ENCODE measurements at places on chromosomes 13 and 19. TPM values are rescaled to one million over a fixed set of nuclear protein-coding genes. Genes with fewer than 3 reads are reported as not detected.

Gene SLITRK1
- total RNA-seq, result 23.2 TPM

Gene GPR42
- not detected for total RNA-seq

DNA sequence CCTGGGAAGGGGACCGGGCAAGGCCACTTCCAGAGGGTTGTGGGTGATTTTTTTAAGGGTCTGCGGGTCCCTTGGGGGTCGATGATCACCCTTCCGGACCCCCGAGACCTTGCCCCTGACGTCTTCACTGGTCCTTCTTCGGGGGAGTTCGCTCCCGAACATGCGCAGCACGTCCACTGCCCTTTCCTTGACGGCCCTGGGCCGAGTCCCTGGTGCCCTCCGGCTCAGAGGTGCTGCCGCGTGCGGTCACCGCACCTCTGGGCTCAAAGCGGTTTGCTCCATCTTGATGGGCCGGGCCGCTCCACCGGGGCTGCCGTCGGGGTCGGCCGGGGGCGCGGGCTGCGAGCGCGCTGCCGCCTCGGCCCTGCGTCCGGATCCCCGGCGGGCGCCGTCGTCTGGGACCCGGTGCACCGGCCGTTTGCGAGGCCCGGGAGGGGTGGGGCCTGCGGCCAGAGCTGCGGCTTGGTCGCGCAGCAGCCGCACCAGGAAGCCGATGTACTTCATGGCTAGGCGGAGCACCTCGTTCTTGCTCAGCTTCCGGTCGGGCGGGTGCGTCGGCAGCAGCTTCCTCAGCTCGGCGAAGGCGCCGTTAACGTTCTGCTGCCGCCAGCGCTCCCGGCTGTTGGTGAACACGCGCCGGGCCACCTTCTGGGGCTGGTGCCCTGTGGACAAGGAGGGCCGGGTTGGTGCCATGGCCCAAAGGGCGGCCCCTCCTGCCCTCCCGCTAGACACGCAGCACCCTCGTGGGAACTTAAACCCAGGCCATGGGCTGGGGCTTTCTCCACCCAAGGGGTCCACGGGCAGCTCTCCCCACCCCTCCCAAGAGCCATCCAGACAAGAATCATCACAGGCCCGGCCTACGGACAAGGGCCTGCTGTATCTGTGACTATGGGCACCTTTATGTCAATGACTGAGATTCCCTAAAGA lies 3.3 kb downstream of the LYL1 start:
- peaks cover 30% of the 10 kb centered on the region for H3K4me1 ChIP-seq
- DNase-seq, result peak; percentile 50
- peak overlapping the region; percentile 87 for H3K27ac ChIP-seq
- peak overlapping the region; percentile 72 for H3K4me3 ChIP-seq
- peaks cover 9% of the 10 kb centered on the region for H3K27me3 ChIP-seq
- peaks cover 18% of the 10 kb centered on the region for H3K36me3 ChIP-seq

DNA sequence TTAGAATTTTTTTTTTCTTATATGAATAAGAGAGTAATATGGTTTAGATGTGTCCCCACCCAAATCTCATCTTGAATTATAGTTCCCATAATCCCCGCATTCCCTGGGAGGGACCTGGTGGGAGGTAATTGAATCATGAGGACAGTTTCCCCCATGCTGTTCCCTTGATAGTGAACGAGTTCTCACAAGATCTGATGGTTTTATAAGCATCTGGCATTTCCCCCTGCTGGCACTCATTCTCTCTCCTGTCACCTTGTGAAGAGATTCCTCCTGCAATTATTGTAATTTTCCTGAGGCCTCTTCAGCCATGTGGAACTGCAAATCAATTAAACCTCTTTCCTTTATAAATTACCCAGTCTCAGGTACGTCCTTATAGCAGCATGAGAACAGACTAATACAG lies 205.7 kb downstream of the MYO16 start:
- no peak overlapping the region for H3K27ac ChIP-seq
- H3K4me3 ChIP-seq, result no peak overlapping the region
- 0 out of 2 replicates have a peak, but pooled peaks cover 2% of the 10 kb centered on the region for H3K27me3 ChIP-seq
- DNase-seq, result no peak
- no peaks in the 10 kb centered on the region for H3K36me3 ChIP-seq
- H3K4me1 ChIP-seq, result peaks cover 13% of the 10 kb centered on the region

Gene OR4F17
- not detected for total RNA-seq

Gene IRGC
- not detected for total RNA-seq

DNA sequence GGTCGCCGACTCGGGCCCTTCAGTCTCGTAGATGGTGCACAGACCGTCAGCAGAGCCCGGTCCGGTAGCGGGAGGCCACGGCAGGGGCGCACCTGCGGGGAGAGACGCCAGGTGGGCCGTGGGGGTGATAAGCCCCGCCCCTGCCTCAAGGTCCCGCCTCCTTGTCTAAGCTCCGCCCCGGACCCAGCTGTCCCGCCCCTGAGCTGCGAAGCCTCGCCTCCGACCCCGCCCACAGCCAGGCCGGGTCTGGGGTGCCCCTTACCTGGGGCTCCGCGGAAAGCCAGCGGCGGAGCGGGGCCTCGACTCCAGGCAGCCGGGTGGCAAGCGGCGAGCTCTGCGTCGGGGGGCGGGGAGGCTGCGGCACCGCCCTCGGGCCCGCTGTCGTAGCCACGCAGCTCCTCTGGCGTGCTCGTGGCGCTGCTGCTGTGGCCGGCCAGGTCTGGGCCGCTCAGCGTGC lies 4.7 kb downstream of the PRR36 start:
- no peak overlapping the region for H3K27ac ChIP-seq
- DNase-seq, result no peak
- peaks cover 16% of the 10 kb centered on the region for H3K27me3 ChIP-seq
- H3K4me1 ChIP-seq, result peaks cover 11% of the 10 kb centered on the region
- H3K36me3 ChIP-seq, result no peaks in the 10 kb centered on the region

Gene PCP2
- total RNA-seq, result not detected

Gene CDC42EP5
- total RNA-seq, result 45.1 TPM

DNA sequence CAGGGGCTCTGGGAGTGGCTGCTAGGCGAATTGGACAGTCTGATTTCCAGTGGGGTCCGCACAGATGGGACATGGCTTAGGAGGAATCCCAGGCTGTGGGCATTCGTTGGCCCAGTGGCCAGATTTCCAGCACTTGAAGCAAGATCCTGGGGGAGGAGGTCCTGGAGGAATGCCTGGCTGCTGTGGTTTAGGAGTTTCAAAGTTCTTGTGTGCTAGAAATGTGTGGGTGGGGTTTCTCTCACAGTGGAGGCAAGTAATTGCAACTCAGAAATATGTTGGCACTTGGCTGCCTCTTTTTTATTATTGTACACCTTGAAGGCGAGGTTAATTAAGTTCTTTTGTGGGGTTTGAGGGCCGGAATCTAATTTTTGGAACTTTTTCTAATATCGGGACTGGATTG lies 17.1 kb downstream of the IGFL3 start:
- H3K4me3 ChIP-seq, result no peak overlapping the region
- H3K27ac ChIP-seq, result no peak overlapping the region
- no peaks in the 10 kb centered on the region for H3K36me3 ChIP-seq
- DNase-seq, result no peak
- peaks cover 7% of the 10 kb centered on the region for H3K27me3 ChIP-seq

DNA sequence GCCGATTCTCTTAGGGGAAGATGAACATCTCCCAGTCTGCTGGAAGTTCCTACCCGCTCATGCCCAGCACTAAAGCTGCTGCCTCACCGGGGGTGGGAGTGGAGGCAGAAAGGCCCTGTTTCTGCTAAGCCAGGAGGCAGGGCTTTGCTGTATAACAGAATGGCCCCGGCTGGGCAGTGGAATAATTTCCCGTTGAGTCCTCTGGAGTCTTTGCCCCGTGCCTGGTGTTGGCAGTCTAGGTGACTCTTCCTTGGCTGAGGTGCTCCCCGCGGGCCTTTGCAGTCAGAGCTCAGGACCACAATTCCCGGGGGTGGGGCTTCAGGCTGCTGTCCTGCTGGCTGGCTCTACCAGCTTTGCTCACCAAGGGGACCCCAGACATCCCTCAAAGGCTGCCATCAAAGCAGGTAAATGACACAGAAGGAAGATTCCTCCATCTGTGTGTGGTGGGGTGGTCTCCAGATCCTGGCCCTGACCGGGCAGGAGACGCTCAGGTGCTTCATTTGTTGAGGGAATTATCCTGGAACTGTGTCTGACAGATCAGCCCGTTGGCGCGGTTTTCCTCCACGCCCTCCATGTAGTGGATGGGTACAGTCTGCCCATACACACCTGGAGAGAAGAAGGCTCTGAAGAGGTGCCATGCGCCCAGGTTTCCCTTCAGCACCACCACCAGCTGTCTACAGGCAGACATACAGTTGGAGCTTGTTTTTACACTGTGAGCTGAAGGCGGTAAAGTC lies 209.9 kb downstream of the TEX29 start:
- H3K27me3 ChIP-seq, result no peaks in the 10 kb centered on the region
- H3K4me3 ChIP-seq, result no peak overlapping the region
- DNase-seq, result no peak
- H3K27ac ChIP-seq, result no peak overlapping the region

DNA sequence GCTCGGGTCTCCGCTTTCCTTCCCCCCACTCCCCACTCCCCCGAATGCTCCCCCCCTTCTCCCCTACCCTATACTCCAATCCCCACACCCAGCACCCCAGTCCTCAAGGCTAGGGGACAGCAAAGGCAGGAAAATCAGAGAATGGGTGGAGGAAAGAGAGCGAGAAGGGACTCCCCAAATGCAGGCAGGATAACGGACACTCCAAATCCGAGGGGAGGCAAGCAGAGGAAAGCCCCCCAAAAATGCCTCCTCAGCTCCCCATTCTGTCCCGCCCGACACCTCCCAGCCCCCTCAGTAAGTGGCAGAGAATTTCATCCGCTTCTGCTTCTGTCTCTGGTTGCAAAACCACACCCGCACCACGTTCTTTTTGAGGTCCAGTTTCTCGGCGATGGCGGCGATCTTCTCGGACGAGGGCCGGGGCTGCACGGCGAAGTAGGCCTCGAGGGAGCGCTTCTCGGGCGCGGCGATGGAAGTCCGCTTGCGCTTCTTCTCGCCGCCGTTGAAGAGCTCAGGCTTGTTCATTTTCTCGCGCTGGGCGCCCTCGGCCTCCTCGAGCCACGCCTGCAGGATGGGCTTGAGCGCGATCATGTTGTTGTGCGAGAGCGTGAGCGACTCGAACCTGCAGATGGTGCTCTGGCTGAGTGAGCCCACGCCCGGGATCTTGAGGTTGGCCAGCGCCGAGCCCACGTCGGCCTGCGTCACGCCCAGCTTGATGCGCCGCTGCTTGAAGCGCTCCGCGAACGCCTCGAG lies 2.1 kb downstream of the POU4F1 start:
- H3K27me3 ChIP-seq, result peaks cover 66% of the 10 kb centered on the region
- peaks cover 13% of the 10 kb centered on the region for H3K4me1 ChIP-seq
- H3K4me3 ChIP-seq, result no peak overlapping the region
- no peak for DNase-seq
- no peak overlapping the region for H3K27ac ChIP-seq

GRCh38 chr13:37225414-37226070 lies 120.1 kb upstream of the CSNK1A1L start:
- H3K27ac ChIP-seq, result peak overlapping the region; percentile 85
- H3K36me3 ChIP-seq, result peaks cover 8% of the 10 kb centered on the region
- H3K4me3 ChIP-seq, result peak overlapping the region; percentile 45
- peaks cover 38% of the 10 kb centered on the region for H3K4me1 ChIP-seq
- peak; percentile 47 for DNase-seq

DNA sequence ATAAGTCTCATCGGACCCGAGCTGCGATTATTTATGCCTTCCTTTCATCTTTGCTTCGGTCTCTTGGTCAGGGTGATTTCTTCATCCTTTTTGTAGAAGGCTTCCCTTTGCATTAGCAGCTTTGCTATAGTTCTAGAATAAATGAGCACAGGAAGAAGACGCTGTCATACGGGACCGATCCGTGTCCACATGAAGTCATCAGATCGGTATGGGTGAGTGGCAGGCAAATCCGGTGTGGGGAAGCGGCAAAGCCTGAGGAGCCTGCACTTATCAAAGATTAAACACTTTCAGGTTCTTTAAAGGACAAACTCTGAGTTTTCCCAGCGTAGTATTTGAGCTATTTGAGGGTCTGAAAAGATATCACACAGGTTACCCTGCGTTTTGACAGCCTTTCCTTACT lies 119.3 kb downstream of the IRS2 start:
- no peak overlapping the region for H3K4me3 ChIP-seq
- H3K27me3 ChIP-seq, result peaks cover 14% of the 10 kb centered on the region

GRCh38 chr13:87089391-87089790 lies 581.8 kb upstream of the SLITRK5 start:
- H3K4me3 ChIP-seq, result no peak overlapping the region

GRCh38 chr13:92838786-92839185 lies 387.8 kb upstream of the GPC6 start:
- no peak overlapping the region for H3K4me3 ChIP-seq
- H3K4me1 ChIP-seq, result peaks cover 16% of the 10 kb centered on the region
- no peaks in the 10 kb centered on the region for H3K36me3 ChIP-seq
- no peaks in the 10 kb centered on the region for H3K27me3 ChIP-seq

Gene GNG8
- total RNA-seq, result not detected

DNA sequence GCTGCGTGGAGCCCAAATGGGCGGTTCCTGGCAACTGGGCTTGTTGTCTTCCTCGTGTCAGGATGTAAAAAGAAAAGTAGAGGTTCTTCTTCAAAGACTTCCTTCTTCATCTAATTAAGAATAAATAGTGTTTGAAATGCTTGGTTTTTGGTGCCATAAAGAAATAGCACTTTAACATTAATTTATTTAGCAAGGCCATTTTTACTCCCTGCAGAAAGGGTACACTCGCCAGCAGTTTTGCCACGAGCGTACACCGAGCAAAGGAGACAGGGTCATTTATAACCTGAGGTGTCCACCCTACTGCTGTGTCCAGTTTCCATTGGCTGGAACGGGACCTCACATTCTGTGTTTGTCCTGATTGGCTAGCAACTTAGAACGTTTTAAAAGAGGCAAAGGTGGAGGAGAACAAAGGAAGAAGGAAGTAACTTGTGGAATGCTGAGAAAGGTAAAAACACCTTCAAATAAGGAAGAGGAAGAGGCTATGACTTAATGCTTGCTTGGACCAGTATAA lies 21.8 kb upstream of the OR10H1 start:
- peak overlapping the region; percentile 93 for H3K27ac ChIP-seq
- H3K36me3 ChIP-seq, result 0 out of 2 replicates have a peak, but pooled peaks cover 4% of the 10 kb centered on the region
- no peaks in the 10 kb centered on the region for H3K27me3 ChIP-seq
- peak overlapping the region; percentile 86 for H3K4me3 ChIP-seq
- no peak for DNase-seq

Gene ZNF253
- total RNA-seq, result 5.2 TPM
